ENCODE measurements at places on chromosomes 7 and 10. TPM values are rescaled to one million over a fixed set of nuclear protein-coding genes. Genes with fewer than 3 reads are reported as not detected.

AQP1 gene
- total RNA-seq, result 1.1 TPM

PLAU gene
- total RNA-seq, result 5.3 TPM

CCDC172 gene
- total RNA-seq, result not detected

SPDYE5 gene
- 0.78 TPM for total RNA-seq

SPDYE9 gene
- 1.0 TPM for total RNA-seq

SCIN gene
- 0.50 TPM for total RNA-seq

LOXL4 gene
- 2.2 TPM for total RNA-seq
